ENCODE measurements at places on chromosomes 7 and 10. TPM values are rescaled to one million over a fixed set of nuclear protein-coding genes. Genes with fewer than 3 reads are reported as not detected.

The A1CF gene
- polyA plus RNA-seq, result 8.4 TPM

The CRCP gene
- 24.3 TPM for polyA plus RNA-seq

The KAZALD1 gene
- 25.7 TPM for polyA plus RNA-seq

The RBP3 gene
- polyA plus RNA-seq, result not detected

The FAM221A gene
- 9.0 TPM for polyA plus RNA-seq

The SLC26A3 gene
- 1,079 TPM for polyA plus RNA-seq

The CPA4 gene
- 0.06 TPM for polyA plus RNA-seq

The FAM25C gene
- not detected for polyA plus RNA-seq

The OR2A7 gene
- polyA plus RNA-seq, result 8.6 TPM

The SKIDA1 gene
- polyA plus RNA-seq, result not detected

The CCDC172 gene
- not detected for polyA plus RNA-seq

The TUBB8 gene
- not detected for polyA plus RNA-seq

The HDAC9 gene
- 2.4 TPM for polyA plus RNA-seq

The SAMD9 gene
- 9.7 TPM for polyA plus RNA-seq

The VWDE gene
- polyA plus RNA-seq, result under 0.01 TPM

The PI4K2A gene
- 9.0 TPM for polyA plus RNA-seq

The NEUROD6 gene
- not detected for polyA plus RNA-seq

The ATOH7 gene
- polyA plus RNA-seq, result 0.60 TPM

The MGMT gene
- 7.2 TPM for polyA plus RNA-seq

The CUBN gene
- polyA plus RNA-seq, result not detected

The SUMF2 gene
- polyA plus RNA-seq, result 93.4 TPM

The VIM gene
- polyA plus RNA-seq, result 484 TPM

The EPO gene
- not detected for polyA plus RNA-seq

The FGF8 gene
- not detected for polyA plus RNA-seq

The MRLN gene
- not detected for polyA plus RNA-seq

The FAM180A gene
- polyA plus RNA-seq, result not detected

The CYP26C1 gene
- not detected for polyA plus RNA-seq

The SRRT gene
- polyA plus RNA-seq, result 38.6 TPM

The EFCAB10 gene
- not detected for polyA plus RNA-seq

The TLL2 gene
- polyA plus RNA-seq, result not detected

The GIMAP8 gene
- polyA plus RNA-seq, result 2.8 TPM

The C7orf33 gene
- not detected for polyA plus RNA-seq

The POM121L12 gene
- polyA plus RNA-seq, result not detected

The NPY4R gene
- polyA plus RNA-seq, result 3.1 TPM

The SEMA3E gene
- polyA plus RNA-seq, result under 0.01 TPM

The CFAP70 gene
- 0.66 TPM for polyA plus RNA-seq

The CYP26A1 gene
- not detected for polyA plus RNA-seq

The HTRA1 gene
- 36.0 TPM for polyA plus RNA-seq

The ZRANB1 gene
- polyA plus RNA-seq, result 7.6 TPM

The OR6V1 gene
- polyA plus RNA-seq, result not detected

All from sigmoid colon (tissue), 7 donors.